Memory B cell (primary cell): ENCODE measurements at places on chromosomes 6 and 20.

DNA sequence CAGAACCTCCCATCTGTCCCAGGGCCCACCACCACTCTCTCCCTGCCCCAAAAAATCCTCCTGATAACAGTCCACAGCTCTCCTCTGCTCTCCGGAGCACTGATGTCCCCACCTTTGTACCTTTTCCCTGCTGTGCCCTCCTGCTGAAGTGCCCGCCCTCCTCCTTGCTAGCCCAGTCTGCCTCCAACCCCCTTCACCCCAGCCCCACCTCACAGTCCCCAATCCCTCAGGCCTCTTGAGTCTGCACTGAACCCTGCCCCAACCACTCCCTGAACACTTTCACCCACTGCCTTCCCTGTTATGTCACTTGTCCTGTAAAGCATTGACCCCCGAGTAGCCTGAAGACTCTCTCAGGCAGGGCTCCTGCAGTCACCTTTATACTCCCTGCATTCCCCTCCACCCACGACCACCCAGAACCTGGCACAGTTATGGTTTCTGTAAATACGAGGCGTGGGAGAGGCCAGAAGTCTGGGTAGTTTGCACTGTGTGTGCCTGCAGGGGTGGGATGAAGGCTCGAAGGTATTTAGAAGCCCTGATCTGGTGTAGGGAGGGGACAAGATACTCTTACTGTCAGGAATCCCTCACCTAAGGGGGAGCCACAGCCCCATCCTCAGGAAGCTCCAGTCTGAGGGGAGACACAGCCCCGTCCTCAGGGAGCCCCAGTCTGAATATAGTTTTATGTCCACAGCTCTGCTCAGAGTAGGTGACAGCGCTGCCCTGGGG, 5.4 kb downstream of the GLP1R start:
- DNase-seq = no peak

DNA sequence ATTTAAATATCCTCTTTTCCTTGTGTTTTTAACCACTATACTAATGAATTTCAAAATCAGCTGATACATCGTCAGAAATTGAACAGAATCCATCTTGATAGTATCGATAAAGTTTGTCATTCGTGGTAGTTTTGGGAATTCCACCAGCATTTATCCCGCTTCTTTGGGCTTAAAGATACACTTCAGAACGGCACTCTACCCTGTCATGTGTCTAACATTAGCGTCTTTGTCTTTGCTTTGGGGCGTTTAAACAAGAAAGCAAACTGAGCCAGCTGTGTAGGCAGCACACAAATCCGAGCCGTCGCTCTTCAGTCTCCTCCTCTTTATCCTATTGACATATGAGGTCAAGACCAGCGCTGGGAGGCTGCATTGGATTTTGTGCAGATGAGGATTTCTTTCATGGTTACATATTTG, 27.5 kb upstream of the NHSL1 start:
- no peak for DNase-seq

- no peak for DNase-seq
These were observed 3.4 kb downstream of the BNIP5 start for GRCh38 chr6:36333171-36333895.

DNA sequence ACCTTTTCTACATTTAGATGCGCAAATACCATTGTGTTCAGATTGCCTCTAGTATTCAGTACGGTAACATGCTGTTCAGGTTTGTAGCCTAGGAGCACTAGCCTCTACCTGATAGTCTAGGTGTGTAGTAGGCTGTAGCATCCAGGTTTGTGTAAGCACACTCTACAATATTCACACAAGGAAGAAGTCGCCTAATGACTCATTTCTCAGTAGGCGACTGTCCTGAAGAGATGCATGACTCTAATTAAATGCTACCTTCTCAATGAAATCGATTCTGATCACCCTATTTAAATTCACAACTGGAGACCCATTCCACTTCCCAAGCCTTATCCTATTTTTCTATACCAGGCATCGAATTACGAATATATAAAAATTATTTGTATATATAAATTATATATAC, 1.3 kb downstream of the MCUR1 start:
- no peak for DNase-seq

- DNase-seq = no peak
These were observed 36.5 kb upstream of the TNFAIP3 start for GRCh38 chr6:137830511-137830911.

GRCh38 chr6:99789767-99790166, 183.1 kb downstream of the PRDM13 start:
- DNase-seq = no peak

GRCh38 chr6:5764401-5764955, 242.2 kb downstream of the NRN1 start:
- no peak for DNase-seq

- DNase-seq = no peak
These were observed 56.6 kb upstream of the EYA2 start for GRCh38 chr20:46838011-46838410.

DNA sequence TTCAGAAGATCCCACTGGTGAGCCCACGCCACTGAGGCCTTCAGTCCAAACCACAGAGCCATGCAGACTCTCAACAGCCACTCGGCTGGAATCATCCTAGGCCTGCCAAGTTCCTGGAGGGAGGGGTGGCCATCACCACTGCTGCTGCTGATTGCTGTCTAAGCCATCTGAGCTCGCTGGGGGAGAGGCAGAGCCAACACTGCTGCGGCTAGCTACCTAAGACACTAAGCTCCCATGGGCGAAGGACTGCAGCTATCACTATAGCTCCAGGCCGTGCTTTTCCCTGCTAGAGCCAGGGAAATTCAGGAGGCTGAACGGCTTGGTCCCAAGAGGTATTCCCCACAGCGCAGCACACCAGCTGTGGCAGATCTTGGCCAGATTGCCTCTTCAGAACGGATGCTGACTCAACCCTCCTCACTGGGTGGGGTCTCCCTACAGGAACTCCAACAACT, 73.6 kb downstream of the TBC1D32 start:
- DNase-seq = no peak

DNA sequence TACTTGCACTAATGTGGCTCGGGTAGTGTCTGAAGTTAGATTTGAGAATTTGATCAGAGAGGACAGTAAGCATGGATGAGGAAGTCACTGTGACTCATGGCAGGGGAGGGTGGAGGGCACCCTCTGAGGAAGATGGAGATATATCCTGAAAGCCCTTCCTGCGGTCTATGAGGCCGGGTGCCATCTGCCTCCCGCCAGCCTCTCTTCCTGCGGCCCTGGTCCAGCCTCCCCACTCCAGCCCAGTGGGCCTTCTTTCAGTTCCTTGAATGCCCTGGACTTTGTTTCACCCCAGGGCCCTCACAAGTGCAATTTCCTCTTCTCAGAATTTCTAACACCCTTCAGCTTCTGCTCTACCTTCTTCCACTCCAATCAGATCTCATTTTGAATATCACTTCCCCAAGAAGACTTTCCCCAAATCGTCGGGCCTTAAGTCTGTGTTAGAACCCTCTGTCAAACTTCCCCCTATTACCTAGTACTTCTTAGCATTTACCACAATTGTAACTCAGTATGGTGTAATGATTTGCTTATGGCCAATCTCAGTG, 20.2 kb upstream of the TNFAIP3 start:
- DNase-seq = peak; percentile 35

DNA sequence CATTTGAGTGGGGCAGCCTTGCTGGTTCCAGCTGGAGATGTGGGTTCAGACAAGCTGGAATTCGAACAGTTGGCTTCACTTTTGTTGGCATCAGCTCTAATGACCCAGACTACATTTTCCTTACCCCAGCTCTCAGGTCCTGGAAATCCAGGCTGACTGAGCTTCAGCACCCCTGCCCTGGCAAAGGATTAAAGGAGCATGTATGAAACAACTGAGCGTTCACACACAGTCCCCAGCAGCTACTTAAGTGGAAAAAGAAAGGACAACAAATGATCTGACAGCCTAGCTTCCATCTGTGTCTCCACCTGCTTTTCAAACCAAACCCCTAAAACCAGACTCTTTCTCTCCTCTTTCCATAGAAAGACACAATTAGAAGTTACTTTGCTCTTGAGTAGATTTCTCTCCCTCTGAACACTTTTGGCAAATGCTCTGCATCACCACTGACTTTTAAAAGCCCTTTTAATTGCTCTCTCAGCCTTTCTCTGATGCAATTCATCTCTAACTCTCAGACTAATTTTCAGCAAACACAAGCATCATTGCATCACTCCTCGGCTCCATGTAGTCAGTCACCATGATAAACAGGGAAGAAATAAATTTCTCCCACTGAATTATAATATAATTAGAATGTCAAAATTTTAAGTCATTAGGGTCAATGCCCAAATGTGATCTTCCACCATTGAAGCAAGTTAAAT, 28.1 kb downstream of the ROS1 start:
- no peak for DNase-seq

- no peak for DNase-seq
These were observed 481 bp downstream of the ZNF133 start for GRCh38 chr20:18288749-18289267.

- no peak for DNase-seq
These were observed 581.9 kb downstream of the HTR1B start for GRCh38 chr6:76881414-76881813.

- no peak for DNase-seq
These were observed 30.8 kb downstream of the CD164 start for GRCh38 chr6:109351231-109352130.

DNA sequence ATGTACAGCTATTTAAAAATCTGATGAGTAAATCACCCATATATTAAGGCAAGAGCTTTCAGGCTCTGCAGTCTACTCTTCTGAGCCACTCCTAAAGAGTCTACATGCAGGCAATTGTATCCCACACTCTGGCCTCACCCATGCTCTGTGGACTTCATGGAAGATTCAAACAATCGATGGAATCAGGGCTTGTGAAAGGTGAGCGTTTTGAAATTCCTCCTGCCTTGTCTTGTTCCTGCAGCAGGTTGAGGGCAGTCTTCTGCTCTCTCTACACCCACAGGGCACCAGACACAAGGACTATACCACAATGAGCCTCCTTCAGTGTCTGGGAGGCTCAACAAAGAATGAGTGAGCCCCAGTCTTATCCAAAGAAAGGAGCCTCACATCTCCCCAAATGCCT, 51.1 kb downstream of the TBC1D7 start:
- no peak for DNase-seq

- no peak for DNase-seq
These were observed 49.5 kb downstream of the BCAS1 start for GRCh38 chr20:54020868-54021267.

DNA sequence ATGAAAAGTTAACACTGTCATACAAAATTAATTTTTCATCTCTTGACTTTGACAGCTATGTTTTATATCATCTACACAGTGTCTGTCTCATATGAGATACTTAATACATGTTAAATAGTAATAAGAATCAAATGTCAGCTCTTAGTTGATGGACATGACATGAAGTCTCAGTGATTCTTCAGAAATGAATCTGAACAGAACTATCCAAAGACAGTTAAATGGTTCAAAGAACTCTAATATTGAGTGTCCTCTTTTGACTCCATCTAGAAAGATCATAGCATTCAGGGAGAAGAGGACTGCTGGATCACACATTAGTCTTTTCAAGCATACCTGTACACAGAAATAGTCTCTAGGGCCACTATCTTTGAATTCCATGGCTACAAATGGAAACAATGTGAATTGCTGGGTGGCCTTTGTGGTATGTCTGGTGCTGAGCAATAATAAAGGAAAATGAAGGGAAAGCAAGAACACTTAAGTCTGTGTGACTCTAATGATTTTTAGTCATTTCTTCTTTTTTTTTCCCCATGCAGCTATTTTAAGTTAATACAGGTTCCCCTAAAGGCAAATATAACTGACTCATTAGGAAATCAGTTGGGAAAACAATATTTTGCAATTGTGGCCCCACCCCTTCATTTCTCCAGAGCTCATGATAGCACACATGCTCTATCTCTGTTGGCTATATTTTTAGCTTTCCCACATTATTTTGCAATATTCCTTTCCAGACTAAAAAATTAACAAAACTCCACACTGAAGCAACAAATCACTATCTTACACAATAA, 367.5 kb downstream of the GRIK2 start:
- DNase-seq = no peak

DNA sequence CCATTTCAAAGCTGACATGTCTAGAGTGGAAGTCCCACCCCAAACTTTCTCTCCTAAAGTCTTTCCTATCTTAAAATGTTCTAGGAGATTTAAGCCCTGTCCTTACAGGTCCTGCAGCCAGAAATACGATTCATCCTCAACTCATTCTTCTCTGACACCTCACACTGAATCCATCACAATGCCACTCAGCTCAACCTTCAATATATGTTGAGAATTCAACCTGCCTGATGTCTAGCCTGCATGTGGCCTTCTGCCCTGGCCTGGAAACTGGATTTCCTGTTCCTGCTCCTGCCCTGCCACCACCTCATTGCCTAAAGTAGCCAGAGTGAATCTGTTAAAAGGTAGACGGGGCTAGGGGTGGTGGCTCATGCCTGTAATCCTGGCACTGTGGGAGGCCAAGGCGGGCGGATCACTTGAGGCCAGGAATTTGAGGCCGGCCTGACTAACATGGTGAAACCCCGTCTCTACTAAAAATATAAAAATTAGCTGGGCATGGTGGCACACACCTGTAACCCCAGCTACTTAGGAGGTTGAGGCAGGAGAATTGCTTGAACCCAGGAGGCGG, 345.9 kb downstream of the CDH26 start:
- DNase-seq = no peak

DNA sequence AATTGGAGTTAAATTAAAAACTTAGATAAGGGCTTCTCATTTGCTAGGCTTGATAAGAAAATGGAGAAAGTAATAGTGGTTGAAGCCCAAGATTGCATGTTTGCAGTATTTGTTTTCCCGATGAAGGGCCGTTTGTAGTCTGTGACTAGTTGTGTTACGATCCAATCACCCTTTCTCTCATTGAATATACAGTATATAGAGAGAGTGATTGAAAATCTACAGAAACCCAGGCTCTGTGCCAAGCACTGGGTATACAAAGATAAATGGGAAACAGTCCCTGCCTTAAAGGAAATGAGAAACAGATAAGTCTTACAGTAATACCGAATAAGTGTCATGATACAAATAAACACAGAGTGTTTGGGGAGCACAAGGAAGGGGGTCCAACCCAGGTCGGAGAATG, 55.2 kb upstream of the CDKAL1 start:
- no peak for DNase-seq

GRCh38 chr20:3782597-3782996, 1.3 kb upstream of the SPEF1 start:
- no peak for DNase-seq

GRCh38 chr20:61357119-61357518, 105.1 kb downstream of the CDH4 start:
- no peak for DNase-seq

GRCh38 chr20:56460459-56460858, 8.0 kb upstream of the RTF2 start:
- no peak for DNase-seq

GRCh38 chr6:106749609-106750008, 120.2 kb downstream of the QRSL1 start:
- no peak for DNase-seq

GRCh38 chr6:140669321-140669720, 1294.9 kb upstream of the CITED2 start:
- DNase-seq = no peak

DNA sequence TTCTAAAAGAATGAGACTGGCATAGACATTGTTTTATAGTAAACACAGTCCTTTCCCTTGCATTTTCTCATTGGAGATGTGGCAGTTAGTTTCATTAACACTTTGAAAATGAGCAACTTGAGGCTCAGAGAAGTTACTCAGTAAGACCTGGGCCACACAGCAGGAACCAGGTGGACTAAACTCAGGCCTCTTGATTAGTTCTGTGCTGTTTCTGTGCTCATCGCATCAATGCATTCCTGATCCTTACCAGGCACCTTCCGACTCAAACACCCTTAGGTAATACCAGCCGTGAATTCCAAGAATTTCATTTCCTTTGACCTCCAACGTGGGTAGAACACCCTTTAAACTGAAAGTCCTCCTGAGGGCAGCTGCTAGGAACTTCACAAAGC, 362.8 kb downstream of the ESR1 start:
- no peak for DNase-seq

GRCh38 chr6:130615816-130616215, 211.4 kb upstream of the SMLR1 start:
- DNase-seq = no peak
